CD8-positive, alpha-beta T cell (primary cell): ENCODE measurements at places on chromosomes 5 and 9.

DNA sequence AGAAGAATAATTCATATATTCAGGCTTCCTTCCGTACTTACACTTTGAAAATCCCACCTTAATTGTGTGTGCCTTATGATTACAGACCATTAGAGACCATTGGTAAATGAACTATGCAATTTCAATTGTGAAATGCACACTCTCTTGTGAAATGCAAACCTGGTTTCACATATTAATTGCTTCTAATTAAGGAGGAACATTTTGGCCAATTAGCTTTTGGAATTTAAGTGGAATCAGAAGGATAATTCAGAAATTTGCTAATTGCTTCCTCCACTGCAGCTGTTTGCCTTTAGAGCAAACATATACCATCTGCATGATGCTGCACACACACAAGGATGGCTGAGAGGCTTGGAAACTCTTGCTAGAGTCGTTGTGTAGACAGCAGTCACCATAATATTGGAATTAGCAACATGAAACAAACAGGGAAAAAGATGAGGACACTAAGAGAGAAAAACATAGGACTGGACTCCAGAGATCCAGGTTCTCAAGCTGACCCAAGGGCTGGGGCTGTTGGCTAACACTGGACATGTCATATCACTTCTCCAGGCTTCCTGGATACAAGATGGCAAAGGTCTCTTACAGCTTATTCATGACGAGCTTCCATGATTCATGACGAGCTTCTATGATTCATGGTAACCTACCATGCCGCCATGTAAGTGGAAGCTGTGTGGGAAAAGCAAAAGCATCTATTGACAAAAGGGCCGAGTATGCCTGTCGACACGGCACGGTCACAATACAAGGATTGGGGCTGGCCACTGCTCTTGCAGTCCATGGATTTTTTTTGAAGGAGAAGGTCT lies 78.0 kb downstream of the PTCH1 start:
- no peak for DNase-seq

DNA sequence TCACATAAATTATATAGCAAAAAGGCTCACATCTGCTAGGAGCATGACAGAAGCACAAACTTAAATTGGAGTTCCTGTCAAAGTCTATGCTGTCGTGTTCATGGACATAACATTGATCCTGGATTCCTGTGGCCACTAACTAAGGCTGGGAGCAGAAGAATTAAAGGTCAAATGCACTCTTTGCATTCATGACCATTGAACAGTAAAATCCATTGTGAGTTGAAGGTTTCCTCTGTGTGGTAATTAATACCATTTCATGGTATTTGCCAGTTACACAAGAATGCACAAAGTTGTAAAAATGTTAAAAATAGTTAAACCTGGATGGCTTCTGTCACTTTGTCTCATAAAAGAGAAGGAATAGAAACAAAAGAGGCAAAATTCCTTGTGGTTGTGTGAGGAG lies 242.6 kb downstream of the NPR3 start:
- DNase-seq, result no peak

GRCh38 chr5:120388016-120388781 lies 75.9 kb upstream of the PRR16 start:
- DNase-seq, result no peak

- DNase-seq, result no peak
Measured at GRCh38 chr5:33857037-33857436, 34.8 kb downstream of the ADAMTS12 start.

DNA sequence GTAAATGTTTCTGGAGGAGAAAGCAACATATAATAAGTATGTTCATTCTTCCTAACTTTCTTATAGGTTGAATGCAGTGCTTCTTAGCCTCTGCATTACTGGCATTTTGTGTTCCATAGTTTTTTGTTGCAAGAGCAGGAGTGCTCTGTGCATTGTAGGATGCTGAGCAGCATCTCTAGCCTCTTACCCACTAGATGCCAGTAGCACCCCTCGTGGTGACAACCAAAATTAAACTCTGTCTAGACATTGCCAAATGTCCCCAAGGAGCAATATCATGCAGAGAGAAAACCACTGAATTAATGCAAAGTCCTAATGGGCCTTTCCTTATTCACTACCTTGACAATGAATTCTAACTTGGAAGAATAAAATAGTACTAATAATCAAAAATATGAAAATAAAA lies 147.0 kb downstream of the GLIS3 start:
- DNase-seq, result no peak

- DNase-seq, result no peak
Measured at GRCh38 chr5:45793638-45794532, 97.7 kb upstream of the HCN1 start.

GRCh38 chr5:100464418-100464817 lies 70.8 kb upstream of the FAM174A start:
- DNase-seq, result no peak

DNA sequence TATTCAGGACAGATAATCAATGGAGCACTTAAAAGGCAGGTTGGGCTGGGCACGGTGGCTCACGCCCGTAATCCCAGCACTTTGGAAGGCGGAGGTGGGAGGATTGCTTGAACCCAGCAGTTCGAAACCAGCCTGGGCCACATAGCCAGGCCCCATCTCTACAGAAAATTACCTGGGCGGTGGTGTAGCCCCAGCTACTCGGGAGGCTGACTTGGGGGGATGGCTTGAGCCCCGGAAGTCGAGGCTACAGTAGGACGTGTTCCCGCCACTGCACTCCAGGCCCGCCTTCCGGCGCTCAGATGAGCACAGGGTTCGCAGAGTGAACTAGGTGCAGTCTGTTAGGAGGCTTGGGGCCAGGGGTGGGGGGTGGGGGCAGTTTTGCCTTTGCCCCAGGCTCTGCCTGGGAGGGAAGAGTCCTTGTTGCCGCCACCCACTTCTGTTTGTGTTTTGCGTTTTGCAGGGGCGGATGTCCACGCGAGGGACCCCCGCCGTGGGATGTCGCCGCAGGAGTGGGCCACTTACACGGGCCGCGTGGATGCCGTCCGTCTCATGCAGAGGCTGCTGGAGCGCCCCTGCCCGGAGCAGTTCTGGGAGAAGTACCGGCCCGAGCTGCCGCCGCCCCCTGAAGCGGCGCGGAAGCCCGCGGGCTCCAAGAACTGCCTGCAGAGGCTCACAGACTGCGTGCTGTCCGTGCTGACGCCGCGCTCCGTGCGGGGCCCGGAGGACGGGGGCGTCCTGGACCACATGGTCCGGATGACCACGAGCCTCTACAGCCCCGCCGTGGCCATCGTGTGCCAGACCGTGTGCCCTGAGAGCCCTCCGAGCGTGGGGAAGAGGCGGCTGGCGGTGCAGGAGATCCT lies 85.2 kb downstream of the ANKRD33B start:
- DNase-seq, result no peak

DNA sequence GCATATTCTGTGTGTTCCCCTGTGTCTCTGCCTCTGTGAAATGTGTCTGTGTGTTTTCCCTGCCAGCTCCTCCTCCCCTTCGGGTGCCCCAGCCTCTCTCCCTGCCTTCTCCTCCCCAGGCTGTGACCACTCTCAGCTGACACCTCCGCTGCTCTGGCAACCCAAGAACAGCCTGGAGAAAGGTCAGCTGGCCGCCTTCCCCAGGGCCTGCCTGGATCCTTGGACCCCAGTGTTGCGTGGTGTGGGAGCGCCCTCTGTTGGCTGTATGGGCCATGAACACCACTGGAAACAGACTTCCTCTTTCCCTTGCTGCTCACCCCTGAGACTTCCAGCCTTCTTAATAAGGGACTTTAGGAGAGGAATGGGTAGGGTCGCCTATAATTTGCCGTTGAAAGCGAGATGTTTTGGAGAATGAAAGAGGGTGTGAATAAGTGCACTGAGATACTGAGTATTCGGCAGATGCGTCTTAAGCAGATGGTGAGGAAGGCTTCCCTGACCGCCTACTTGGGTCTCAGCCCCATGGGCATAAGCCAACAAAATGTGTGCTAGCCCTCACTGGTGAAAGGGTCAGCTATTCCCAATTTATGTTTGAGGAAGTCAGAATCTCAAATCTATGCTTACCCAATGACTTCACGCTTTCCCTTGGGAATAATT lies 114.9 kb upstream of the TRIM32 start:
- DNase-seq, result no peak

DNA sequence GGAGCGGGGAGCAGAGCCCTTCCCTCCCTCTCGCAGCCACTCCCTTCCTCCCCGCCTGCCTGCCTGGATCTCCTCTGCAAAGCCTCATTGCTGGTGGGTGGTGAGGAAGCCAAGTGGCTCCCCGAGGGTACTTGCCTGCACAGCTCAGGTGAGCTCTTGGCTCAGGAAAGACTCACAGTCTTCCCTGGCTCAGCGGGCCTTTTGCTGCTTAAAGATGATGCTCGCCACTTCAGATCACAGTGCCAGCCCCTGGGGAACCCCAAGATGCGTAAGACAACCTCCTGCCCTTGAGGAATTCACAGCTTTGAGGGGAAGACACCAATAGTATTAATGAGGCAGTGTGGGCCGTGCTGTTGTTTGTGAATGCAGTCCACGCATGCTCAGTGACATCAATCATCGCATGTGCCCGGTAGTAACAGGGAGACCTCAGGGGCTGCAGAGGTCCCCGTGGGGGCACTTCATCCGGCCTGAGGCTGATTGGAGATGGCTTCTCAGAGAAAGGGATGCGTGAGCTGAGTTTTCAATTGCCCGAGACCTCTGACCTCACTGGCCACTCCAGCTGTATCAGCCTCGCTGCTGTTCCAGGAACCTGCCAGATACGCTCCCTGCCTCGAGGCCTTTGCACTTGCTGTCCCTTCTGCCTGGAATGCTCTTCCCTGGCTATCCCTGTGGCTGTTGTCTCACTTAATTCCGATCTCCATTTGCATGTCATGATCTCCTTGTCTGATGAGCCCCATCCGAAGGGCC lies 36.8 kb downstream of the ERGIC1 start:
- peak; percentile 20 for DNase-seq

GRCh38 chr5:156640691-156641241 lies 209.3 kb upstream of the PPP1R2B start:
- no peak for DNase-seq
